Stimulated activated CD8-positive, alpha-beta memory T cell treated with anti-CD3 and anti-CD28 coated beads, Interleukin-2, amount 100 ng/mL, for 1 hour (primary cell): ENCODE measurements at places on chromosomes 6 and 20.

DNA sequence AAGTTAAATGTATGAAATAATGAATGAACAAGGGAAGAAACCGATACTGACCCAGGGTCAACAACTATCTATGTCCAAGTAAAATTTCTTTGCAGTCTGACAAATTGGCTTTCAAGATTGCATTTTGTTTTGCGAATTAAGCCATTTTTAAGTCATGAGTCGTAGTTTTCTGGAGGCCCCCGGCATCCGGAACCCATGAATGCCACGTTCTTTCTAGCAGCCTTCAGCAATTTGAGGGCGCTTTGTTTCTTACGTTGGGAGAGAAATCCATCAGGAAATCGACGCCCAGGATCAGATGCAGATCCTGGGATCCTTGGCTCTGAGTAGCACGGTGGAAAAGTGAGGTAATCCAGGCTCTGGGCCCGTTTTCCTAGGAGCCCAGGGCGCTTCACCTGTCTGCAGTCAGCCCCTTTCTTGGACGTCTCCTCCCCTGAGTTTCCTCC lies 309 bp upstream of the ABRACL start:
- no peak for DNase-seq

- no peak for DNase-seq
Measured at GRCh38 chr20:34293589-34293988, 9.6 kb downstream of the AHCY start.

DNA sequence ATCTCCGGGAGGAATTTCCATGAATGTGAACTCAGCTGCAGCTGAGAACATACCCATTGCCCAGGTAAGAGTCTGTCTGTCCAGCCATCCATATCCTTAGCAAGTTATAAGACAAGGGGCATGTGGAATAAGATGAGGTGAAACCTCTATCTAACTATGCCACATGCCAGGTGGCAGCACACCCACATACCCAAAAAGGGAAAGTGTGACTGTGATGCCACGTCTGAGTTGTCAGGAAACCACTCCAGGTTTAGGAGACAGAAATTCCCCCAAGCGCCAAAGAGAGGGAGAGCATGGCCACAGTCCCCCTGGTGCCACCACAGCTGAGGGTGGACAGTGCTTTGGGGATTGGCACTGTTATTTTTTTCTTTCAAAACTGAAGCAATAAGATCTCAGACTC lies 36.7 kb downstream of the SYNDIG1 start:
- no peak for DNase-seq

- no peak for DNase-seq
Measured at GRCh38 chr20:4123537-4124235, 108.3 kb upstream of the RNF24 start.

DNA sequence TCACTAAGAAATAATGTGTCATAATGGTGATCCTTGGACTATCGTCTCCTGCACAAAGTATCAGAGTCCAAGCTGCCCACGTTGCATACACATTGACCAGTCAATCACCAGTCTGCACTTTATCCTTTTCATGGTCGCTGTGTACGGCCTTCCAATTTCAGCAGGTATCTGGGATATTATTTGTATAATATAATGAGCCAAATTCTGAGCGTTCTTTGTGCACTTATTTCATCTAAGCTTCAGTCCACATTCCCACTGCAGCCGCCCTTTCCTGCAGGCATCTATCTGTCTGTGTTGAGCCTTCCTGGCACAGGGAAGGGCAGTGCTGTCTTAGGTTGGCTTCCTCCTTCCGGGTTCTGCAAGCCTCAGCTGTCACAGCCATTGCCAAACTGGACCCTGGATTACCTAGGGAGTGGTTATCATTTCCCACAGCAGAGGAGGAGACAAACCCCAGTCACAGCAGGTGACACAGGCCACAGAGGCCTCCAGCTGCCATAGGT lies 174.3 kb downstream of the TTLL2 start:
- DNase-seq, result no peak

DNA sequence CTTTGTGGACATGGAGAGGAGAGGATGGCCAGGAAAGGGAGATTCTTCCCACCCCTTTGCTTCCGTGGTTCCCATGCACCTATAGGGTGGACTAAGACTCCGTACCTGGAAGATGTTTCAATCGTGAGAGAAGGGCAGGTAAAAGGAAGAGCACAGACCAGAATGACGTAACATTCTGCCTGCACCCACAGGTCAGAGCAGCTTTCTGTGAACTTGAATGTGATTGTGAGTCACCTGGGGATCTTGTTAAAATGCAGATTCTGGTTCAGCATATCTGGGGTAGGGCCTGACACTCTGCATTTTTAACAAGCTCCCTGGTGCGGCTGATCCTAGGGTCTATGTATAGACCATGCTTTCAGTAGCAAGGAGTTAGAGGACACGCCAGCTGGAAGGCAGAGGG lies 164.1 kb upstream of the SGK1 start:
- DNase-seq, result no peak

DNA sequence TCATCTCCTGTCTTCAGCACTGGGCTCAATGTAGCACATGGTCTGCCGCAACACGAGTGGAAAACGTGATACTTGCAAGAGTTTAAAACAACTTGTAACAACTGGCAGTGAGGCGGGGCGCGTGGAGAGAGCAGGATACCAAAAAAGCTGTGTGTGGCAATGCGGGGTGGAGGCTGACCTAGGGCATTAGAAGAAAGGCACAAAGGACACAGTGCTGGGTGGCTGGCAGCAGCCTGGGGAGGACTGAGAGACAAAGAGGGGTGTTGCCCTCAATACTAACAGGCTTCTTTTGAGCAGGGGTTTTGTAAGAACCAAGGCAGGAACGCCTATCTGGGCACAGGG lies 1.5 kb upstream of the GFOD1 start:
- DNase-seq, result no peak

GRCh38 chr6:20242397-20242796 lies 30.1 kb upstream of the MBOAT1 start:
- no peak for DNase-seq

DNA sequence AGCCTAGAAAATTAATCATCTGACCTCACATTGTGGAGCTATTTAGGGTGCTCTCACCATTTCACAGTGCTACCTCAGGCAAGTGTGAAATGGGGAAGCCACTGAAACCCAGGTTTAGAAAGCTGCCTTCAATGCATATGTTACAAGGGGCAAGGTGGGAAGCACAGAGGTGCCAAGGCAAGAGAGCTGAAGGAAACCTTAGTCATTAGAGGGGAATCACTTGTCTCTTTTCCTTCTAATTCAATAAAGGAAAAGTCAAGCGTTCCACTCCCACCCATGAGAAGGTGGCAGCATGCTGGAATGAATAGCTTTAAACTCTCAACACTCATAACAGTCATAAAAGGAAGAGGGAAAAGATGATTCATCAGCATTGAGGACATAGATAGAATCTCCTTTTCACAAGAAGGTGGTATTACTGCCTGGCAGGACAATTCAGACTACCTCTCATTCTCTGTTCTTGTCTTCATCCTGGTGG lies 251.9 kb upstream of the IRAK1BP1 start:
- no peak for DNase-seq

GRCh38 chr6:7725849-7726415 lies at the start of gene BMP6:
Gene BMP6, plus strand, starts transcription at chr6:7726099. Its CDS starts 857 bp downstream, at chr6:7726956.
- DNase-seq, result no peak

DNA sequence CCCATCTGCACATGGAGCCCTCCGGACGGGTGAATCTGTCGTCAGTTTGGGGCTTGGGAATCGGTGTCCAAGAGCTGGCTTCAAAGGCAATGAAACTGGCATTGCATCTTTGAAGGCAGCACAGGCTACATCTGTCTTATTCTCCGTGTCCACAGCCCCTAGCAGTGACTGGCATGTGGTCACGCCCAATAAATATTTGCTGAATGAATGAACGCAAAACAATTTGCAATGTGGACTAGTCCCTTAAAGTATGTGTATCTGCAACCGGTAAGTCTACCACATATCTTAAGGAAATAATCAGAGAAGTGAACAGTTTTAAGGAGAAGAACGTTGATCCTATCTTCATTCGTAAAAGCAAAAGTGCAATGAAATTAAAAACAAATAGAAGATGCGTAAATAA lies 8.0 kb upstream of the PMEPA1 start:
- DNase-seq, result no peak

DNA sequence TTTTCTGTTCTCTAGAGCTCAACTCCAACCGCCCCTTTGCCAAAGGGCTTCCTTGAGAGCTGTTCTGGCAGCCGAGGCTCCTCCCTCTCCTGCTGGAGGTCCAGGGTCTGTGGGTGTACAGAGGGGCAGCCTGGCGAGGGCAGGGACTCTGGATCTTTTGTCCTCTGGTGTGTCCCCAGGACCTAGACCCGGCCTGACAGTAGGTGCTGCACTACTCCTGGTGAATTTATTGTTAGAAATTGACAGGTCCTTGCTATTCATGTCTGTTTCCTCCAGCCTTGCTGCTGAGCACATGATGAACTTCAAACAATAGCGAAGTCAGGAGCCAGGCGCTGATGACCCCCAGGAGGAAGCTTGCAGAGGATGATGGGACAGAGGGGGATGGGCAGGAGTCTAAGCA lies 234.7 kb upstream of the SULF2 start:
- no peak for DNase-seq

GRCh38 chr20:59829786-59830664 lies 103.4 kb downstream of the SYCP2 start:
- DNase-seq, result no peak

- no peak for DNase-seq
Measured at GRCh38 chr6:18752278-18753068, 365.3 kb downstream of the RNF144B start.

DNA sequence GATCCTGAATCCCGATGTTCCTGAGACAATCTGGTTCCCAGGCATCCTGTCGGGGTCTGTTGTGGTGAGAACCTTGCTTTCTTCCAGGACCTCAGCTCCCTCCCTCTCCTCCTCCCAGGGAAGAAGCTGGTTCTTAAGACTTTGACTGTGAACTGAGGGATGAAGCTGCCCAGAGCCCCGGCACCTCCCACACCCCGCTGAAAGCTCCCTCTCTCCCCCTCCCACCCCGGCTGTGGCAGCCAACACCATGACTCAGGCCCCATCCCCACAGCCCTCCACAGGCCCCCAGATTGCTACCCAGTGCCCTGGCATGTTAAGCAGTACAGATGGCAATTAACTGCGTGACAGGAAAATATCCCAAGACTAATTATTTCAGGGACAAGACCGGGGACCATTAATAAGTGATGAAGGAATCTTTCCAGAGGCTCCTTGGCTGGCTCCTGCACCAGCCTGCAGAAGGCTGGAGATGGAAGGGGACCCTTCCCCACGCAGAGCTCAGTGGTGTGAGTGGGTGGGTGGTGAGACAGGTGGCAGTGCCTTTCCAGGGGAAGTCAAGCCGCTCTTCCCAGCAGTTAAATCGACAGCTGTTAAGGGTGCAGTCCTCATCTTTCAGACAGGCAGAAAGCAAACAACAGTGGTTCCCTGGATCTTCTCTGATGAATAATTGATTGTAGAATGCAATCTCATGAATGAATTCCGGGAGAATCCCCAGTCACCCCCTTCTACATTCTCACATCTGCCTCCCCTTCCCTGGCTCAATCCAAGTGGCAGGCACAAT lies 237.9 kb downstream of the LRFN2 start:
- DNase-seq, result no peak

DNA sequence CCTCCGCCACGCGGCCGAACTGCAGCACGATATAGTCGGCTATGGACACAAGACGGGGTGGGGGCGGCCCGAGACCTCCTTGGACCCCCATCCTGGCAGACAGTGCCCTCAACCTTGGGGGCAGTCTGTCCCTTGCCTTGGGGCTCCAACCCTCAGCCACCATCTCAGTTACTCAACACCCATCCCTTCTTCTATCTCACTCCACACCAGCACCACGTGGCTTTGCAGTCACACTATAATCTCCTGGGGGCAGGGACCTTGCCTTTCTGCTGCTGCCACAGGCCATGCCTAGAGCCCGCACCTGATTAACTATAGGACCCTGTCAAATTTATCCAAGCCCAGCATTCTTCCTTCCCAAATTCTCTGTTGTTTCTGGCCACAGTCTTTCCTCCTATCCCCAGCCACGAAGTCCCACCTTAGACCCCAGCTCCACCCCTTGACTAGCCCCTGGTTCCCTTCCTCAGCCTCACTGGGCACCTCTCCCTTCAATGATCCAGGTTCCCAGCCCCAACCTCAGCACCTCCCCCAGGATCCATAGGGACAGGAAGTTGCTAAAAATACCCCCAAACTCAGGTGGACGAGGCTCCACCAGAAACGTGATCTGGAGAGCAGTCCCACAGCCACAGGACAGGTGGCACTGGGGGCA lies 1.7 kb upstream of the TEAD3 start:
- no peak for DNase-seq

DNA sequence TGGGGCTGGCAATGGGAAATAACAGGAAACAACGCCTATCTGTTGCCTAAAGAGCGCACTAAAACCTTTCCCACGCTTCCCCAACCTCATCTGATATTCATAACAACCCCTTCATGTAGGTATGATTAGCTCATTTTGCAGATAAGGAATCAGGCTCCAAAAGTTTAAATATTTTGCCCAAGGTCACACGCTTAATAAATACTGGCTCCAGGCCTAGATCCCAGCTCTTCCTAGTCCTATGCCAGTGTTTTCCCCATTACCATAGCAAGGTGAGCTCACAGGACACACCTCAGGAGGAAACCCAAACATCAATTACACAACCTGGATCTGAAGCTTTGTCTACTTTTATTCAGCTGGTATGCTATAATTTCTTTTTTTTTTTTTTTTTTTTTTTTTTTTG lies 19.6 kb downstream of the MBOAT1 start:
- no peak for DNase-seq

DNA sequence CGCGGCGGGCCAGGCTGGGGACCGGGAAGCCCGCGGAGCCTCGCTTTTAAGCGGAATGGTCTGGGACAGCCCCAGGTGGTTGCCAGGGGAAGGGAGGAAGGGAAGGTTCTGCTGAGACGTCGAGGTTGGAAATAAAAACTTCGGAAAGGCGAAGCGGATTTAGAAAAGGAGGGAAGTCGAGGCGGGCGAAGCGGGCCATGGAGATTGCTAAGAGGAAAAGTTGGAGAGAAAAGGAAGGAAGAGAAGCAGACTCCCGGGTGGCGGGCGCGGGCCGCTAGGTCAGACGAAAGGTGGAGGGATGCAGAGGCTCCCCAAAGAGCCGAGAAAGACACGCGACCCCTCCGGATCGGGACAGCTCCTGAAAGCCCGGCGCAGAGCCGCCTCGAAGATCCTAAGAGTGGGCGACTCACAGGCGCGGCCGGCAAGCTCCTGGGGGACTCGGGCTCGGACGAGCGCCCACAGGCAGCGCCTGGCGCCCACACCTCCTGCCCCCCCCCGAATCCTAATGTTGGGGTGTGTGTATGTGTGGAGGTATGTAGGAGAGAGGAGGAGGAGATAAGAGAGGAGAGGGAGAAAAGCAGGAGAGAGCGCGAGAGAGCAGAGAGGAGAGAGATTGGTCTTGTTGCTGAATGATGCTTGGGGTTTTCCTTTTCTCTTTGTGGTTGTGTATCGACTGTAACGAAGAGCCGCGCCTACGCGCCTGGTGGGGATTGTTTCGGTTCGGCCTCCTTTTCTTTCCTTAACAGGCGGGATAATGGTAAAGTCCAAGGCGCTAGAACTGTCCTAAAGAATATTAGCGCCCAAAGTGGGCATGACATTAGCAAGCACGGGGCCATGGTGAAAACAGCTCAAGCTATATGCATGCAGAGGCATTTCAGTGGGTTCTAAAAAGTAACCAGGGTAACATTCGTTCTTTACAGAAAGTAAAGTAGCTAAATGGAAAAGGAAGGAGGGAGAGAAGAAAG lies 1.5 kb downstream of the TFAP2B start:
- DNase-seq, result no peak
